ENCODE measurements at places on chromosomes 11 and 22.

GRCh38 chr11:124920870-124921609 lies 2.0 kb downstream of the HEPN1 start:
- DNase-seq, result peak; percentile 76

- no peak for DNase-seq
These were observed 1.5 kb downstream of the ASPHD2 start for GRCh38 chr22:26430600-26430999.

DNA sequence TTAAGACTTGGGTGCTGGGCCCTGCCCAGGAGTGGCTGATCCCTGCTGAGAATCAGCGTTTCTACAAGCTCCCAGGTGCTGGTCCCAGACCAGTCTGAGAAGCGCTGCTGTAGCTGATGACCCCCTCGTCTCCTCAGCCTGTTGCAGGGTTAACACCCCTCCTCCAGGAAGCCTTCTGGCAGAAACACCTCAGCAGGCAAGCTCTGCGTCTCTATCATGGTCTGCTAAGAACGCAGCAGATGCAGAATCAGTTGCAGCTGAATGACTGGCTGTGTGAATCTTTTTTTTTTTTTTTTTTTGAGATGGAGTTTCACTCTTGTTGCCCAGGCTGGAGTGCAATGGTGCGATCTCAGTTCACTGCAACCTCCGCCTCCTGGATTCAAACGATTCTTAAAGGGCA lies 132.5 kb downstream of the CACNA1I start:
- DNase-seq, result no peak

GRCh38 chr11:116173941-116174911 lies 598.6 kb downstream of the BUD13 start:
- no peak for DNase-seq

DNA sequence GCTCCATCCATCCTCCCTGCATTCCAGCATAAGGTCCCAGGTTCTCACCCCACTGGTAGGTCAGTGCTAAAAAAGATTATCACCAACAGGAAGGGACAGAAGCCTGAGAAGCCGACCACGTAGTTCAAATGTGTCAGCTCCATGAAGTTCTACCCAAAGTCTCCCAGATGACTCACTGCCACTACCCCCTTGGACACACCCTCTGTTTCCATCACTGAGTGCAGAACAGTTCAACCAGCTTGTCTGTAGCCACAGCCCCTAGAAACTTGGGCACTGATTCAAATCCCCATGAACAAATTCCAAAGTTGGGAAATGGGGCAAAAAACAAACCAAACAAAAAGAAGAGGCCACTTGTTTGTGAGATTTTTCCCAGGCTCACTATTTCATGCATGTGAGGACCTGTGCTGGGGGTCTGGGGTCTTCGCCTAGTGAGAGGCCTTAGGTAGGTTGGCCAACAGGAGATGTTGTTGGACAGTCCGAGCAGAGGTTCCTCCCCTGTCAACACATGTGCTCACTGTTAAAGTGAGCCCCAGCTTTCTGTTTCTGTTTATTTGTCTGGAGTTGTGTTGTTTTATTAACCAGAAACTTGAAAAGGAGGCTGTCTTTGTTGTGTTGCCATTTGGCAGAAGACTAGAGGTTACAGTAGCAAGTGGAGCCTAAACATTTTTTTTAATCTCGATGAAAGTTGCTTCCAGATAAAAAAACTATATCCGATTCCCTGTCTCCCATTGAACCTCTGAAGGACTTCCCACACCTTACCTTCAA lies 24.2 kb upstream of the FLI1 start:
- peak; percentile 81 for DNase-seq

DNA sequence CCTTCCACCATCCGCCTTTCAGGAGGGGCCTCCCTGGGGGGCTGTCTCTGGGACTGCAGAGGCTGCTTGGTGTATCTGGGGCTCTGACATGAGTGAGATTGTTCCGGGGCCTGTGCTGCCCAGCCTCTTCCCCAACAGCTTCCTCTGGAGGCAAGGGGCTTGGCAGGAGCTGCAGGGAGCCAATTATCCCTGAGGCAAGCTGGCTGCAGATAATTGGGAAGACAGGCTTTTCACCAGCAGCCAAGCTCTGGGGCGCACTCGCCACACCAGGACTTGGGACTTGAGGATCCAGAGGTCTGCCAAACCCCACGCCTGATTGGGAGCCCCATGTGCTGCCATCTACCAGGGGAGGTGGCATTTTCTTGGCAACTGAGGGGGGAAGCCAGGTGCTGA lies 15.6 kb upstream of the RTN4R start:
- no peak for DNase-seq

DNA sequence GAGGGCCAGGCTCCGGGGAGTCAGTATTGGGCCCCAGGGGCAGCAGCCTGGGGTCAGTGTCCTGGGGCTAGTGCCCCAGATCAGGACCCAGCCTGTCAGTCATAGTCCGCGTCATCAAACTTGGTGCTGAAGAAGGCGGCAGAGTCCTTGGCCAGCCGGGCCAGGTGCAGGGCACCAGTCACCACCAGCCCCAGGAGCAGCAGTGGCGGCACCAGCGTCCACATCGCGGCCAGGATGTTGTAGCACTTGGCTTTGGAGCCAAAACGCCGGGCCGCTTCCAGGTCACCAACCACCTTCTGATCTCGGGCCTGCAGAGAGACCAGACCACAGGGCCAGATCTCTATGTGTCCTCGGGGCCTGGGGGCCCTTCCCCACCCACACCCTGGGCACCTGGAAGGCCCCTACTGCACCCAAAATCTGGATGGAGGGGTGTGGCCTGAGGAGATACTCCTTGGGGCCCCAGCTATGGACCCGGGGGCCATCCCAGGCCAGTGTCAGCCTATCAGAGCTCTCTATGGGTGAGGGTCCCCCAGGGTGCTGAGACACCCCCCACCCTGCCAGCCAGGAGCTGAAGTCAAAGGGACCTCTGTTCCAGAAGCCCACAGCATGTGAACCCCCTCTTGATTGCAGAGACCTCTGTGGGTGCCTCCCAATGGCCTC lies 790 bp downstream of the IFITM5 start:
- DNase-seq, result no peak

- DNase-seq, result peak; percentile 97
These were observed at the start of gene CUL5 for GRCh38 chr11:108008656-108009496. TSS of gene CUL5 (plus strand) at chr11:108008898. CDS start at chr11:108009349, 451 bp downstream.

GRCh38 chr22:30371981-30372380 lies 15.2 kb downstream of the CCDC157 start:
- DNase-seq, result no peak

- no peak for DNase-seq
These were observed 396 bp downstream of the CCDC157 start for GRCh38 chr22:30357236-30357570.

- DNase-seq, result no peak
These were observed 9.0 kb downstream of the PAMR1 start for GRCh38 chr11:35516403-35516802.

DNA sequence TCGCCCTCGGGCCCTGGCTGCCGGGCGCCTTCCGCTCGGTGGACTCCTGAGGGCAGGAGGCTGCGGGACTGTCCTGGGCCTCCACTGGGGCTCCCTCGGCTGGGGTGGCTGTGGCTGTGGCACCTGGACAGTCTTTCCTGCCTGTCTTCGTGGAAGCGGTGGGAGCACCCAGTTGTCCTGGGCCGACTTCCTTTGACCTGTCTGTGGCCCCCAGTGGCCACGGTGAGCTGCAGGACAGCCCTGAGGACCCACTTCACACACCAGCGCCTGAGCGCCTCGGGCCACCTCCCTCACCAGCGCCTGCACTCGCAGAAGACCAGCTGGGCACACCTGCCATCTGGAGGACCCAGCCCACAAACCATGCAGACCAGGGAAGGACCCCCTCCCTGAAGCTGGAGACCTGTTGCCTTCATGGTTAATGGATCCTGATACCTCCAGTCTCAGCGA lies 1.8 kb upstream of the EPS8L2 start:
- no peak for DNase-seq

DNA sequence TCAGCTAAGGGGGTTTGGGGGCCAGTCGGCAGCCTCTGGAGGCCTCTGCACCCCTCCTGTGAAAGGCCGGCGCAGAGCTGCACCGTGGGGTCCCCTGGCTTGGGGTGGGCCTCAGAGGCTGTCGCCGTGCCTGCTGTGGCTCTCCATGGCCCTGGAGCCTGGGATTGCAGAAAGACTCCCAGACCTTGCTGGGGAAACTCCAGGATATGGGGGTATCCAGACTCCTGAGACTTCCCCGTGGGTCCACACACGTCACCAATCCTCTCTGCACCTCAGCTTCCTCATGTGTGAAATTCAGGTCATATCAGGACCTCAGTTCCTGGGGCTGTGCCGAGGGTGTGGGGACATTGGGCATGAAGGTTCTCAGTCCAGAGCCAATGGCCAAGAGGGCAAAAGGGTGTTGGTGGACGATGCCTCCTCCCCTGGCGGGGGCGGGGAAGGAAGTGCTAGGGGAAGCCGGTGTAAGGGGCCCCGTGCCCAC lies 97.1 kb downstream of the KCNQ1 start:
- no peak for DNase-seq

GRCh38 chr11:72721689-72722049 lies 30.5 kb downstream of the ARAP1 start:
- no peak for DNase-seq

DNA sequence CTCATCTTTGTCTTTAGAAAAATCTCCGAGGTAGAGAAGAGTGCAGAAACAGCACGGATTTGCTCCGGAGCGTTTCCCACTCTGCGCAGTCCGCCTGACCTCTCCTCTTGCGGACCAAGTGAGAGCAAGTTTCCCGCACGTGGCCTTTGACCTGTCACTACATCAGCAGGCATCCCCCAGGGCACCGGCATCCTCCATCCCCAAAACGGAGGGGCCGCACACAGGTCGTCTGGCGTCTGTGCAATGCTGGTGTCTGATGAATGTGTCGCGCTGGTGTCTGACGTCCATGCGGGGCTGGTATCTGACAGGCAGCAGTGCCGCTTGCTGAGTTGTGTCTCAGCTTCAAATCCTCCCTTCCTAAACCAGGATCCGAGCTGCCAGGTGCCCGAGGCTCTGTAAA lies 739 bp upstream of the MRGPRE start:
- peak; percentile 8 for DNase-seq

- peak; percentile 40 for DNase-seq
These were observed 2.6 kb upstream of the NAALADL1 start for GRCh38 chr11:65060913-65061408.

GRCh38 chr22:12601870-12602779 lies 2925.9 kb upstream of the OR11H1 start:
- peak; percentile 3 for DNase-seq

DNA sequence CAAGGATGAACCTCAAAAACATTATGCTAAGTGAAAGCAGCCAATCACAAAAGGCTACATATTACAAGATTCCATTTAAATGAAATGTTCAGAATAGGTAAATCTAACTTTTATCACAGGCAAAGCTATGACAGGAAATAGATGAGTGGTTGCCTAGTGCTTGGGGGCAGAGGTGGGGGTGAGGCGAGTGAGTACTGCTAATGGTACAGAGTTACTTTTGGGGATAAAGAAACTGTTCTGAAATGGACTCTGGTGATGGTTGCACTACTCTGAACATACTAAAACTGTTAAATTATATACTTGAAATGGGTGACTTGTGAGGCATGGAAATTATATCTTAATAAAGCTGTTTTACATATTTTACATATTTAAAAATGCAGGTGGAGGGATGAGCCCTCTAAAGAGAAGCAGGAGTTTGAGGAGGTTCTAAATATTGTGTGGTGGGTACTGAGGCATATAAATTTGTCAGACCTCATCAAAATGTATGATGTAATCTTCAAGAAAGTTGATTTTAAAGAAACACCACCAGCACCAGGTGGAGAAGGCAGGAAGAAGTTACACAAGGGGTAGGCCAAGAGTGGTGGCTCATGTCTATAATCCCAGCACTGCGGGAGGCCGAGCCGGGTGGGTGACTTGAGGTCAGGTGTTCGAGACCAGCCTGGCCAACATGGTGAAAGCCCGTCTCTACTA lies 3.6 kb downstream of the SLC43A1 start:
- no peak for DNase-seq

DNA sequence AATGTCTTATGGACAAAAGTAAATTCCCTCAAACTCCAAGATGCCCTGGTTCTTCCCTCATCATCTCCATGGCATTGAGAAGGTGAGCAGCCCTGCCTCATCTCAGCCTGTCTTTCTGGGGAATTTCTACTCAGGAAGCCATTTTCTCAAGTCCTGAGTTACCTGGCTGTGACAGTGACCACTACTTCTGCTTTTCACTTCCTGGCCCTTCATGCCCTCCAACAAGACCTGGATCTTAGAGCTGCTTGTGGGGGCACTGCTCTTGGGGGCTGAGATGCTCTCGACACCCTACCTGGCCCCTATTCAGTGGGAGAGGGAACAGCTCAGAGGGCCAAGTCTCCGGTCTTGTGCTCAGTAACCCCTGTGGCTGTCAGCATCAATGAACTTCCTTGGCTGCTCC lies 5.5 kb upstream of the IGSF22 start:
- DNase-seq, result no peak

DNA sequence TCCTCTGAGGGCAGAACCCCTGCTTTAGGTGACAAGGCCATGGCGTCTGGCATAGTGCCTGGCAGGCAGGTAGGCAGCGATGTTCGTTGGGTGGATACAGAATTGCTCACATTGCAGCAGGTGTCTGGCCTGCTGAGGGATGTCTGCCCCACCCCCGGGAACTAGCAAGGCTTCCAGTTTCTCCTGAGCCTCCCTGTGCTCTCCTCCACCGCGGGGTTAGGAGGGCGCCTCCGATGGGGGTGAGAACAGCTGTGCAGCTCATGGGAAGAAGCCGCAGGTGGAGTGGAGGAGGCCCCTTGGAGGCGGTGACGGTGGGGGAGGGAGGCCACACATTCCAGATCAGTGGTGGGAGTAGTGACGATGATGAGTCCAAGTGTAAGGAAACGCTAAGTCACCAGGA lies 48.3 kb upstream of the JAM3 start:
- DNase-seq, result no peak

DNA sequence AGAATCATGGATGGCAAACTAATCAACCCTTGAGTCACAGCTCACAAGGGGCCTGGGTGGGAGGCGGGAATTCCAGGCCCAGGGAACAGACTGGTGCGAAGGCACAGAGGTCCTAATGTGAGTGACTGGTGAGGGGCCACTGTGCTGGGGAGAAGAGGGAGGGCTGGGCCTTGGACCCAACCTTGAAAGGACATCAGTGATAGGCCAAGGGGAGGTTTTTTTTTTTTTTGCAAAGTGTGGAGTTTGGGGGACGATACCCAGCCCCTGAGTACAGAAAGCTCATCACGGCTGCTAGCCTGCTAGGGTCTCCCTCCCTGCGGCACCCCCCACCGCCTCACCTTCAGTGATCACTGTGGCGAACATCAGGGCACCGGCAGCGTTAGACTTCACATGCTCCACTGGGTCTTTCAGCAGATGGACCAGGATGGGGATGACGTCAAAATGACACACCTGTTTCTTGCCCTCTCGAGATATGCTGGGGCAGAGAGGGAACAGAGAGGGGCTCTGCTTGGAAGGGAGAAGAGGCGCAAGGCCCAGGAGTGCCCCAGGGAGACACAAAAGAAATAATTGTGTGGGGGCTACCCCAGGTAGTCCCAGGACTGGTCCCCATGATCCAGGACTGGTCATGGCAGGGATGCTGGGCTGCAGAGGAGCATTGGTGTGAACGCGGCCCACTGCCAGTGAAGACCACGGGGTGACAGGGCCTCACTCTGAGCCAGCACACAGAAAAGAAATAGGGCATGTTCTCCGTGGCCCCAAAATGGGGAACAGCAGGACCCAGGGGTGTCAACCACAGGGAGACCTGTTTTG lies 8.6 kb upstream of the GNAZ start:
- DNase-seq, result no peak

Measured in AG20443 (cell line).